Mammary microvascular endothelial cell (primary cell): ENCODE measurements at places on chromosomes 3 and 15. TPM values are rescaled to one million over a fixed set of nuclear protein-coding genes. Genes with fewer than 3 reads are reported as not detected.

GALNT15 gene
- total RNA-seq = 4.4 and 5.3 TPM in 2 replicates

CTXN2 gene
- total RNA-seq = not detected in 2 replicates

PAQR5 gene
- total RNA-seq = 0.47 TPM in 1 of 2 replicates, not detected in the other

GNAT1 gene
- total RNA-seq = 0.13 TPM in 1 of 2 replicates, not detected in the other

WWTR1 gene
- 68.7 and 73.6 TPM in 2 replicates for total RNA-seq
